Lower leg skin (tissue), 4 donors: ENCODE measurements at places on chromosomes 2 and 18.

GRCh38 chr18:58753976-58754375 is 82.7 kb downstream of the MALT1 start:
- no peak for DNase-seq

- peak; percentile 64 for DNase-seq
Observed at GRCh38 chr18:49028801-49029506, 78.2 kb upstream of the SMAD7 start.

DNA sequence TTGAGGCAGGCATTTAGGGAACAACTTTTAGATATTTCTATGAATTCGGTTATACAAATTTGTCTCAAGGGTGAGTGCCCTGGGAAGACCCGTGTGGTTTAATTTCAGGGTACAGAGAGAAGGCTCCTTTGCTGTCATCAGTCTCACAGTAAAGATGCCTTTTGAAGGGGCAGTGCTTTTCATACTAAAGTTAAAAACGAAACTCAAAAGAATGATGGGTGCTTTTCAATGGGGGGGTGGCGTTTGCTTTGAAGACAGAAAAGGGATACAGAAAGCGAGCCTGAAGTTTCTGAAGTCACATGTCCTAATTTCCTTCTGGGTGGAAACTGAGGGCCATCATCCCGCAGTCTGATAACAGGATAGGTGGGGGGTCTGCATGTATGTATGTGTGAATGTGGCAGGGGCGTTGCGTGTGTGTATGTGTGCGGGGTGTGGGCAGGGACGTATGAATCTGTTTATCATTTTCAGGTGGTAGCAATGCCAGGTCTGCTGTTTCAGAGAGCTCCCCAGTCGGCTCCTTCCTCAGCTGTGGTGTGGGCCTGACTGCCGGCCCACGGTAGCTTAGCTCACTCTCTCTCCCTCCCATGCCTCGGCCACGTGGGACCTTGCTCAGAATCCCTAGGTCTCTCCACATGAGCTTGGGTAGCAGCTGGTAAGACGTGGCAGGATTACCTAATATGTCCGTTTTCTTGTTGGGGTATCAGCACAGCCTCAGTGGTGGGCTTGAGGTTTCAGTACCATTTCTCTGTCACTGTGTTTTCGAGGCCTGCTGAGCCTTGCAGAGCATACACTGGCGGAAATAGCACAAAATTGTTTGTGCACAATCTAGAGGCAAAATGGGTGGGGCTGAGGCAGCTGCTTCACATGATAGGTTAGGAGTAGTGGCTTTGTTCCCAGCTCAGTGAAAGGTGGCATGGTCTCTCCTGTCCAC is 32.7 kb downstream of the ARHGAP25 start:
- DNase-seq = no peak

GRCh38 chr2:233768076-233768475 is 8.0 kb downstream of the UGT1A1 start:
- no peak for DNase-seq
